ENCODE measurements at places on chromosomes 13 and 19.

DNA sequence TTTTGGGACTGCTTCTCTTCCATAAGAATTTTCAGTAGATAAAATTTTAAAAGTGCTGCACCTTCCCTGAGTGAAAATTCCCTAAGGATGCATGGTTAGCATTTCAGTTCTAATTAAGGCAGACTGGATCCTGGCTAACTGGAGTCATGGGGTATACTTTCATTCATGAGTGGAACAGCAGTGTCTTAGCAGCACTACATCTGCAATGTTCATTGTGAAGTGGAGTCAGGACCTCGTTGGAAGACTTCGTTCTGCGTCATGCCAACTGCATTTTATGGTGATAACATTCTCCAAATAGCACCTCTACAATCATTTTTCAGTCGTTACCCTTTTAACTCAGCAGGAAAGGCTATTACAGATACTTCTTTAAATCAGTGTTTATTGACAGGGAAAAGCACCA is 25.5 kb downstream of the PHF11 start:
- no peak for DNase-seq

- DNase-seq, result no peak
Observed at GRCh38 chr19:7512400-7512851, 3.5 kb upstream of the ZNF358 start.

DNA sequence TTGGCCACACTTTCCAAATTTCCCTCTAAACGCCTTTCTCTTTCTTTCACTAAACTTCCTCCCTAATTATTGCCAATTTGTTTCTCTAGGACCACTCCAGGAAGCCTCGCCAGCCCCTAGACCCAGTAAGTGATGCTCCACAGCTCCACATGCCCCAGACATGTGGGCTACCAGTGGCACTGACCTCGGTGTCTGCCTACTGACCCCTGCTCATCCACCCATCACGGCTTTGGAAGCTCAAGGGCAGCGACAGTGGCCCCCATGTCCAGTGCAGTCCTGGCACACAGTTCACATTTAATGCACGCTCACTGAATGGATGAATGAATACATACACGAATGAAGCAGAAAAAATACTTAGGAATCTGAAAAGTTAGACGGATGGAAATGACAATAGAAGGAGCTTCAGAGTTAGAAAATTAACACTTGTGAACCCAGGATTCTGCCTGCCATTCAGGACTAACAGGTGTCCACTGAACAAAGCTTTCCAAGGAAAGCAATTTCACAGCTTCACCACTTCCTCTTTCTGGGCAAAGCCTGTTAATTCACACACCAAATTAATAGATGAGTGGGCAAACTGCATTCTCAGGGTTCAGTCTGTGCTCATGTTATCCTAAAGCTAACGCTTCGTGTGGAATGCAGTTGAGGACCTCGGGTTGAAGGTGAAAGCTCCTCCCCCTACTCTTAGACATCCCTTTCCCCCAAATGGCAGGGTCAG is 50.9 kb downstream of the CCDC70 start:
- DNase-seq, result no peak

- no peak for DNase-seq
Observed at GRCh38 chr19:51114087-51114729, 6.0 kb upstream of the CTU1 start.

GRCh38 chr13:51035978-51036377 is 75.1 kb downstream of the C13orf42 start:
- no peak for DNase-seq

- DNase-seq, result no peak
Observed at GRCh38 chr19:10583036-10583776, 3.9 kb downstream of the AP1M2 start.

DNA sequence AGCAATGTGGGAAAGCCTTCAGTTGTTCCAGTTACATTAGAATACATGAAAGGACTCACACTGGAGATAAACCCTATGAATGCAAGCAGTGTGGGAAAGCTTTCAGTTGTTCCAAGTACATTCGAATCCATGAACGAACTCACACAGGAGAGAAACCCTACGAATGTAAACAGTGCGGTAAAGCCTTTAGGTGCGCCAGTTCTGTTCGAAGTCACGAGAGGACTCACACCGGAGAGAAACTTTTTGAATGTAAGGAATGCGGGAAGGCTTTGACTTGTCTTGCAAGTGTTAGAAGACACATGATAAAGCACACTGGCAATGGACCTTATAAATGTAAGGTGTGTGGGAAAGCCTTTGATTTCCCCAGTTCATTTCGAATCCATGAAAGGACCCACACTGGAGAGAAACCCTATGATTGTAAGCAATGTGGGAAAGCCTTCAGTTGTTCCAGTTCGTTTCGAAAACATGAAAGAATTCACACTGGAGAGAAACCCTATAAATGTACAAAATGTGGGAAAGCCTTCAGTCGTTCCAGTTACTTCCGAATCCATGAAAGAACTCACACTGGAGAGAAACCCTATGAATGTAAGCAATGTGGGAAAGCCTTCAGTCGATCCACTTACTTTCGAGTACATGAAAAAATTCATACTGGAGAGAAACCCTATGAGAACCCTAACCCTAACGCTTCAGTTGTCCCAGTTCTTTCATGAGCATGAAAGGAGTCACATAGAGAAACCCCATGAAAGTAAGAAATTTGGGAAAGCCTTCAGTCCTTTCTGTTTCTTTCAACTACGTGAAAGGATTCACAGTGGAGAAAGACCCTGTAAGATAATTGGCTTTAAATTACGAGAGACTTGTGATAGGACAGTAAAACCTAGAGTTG is 20.1 kb downstream of the ZNF627 start:
- DNase-seq, result no peak

GRCh38 chr19:50869479-50869878 is 3.8 kb upstream of the KLK2 start:
- no peak for DNase-seq

DNA sequence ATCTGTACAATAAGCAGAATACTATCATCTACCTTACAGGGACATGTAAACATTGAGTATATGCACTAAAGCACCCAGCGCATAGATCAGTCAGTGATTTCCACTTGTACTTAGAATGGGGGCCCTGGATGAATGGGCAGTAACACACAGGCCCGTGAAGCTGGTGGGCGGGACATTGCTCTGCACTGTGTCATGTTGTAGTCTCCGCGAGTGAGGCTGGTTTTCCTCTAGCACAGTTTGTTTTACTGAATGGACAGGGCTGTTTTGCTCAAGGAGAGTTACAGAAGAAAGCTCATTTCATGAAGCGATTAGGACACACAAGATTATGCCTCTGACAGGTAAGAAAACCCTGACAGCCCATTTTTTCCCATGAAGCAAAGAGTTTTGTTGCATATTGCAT is 86.4 kb upstream of the SOX21 start:
- no peak for DNase-seq

- DNase-seq, result no peak
Observed at GRCh38 chr19:42554046-42554575, 25.8 kb upstream of the CEACAM1 start.

DNA sequence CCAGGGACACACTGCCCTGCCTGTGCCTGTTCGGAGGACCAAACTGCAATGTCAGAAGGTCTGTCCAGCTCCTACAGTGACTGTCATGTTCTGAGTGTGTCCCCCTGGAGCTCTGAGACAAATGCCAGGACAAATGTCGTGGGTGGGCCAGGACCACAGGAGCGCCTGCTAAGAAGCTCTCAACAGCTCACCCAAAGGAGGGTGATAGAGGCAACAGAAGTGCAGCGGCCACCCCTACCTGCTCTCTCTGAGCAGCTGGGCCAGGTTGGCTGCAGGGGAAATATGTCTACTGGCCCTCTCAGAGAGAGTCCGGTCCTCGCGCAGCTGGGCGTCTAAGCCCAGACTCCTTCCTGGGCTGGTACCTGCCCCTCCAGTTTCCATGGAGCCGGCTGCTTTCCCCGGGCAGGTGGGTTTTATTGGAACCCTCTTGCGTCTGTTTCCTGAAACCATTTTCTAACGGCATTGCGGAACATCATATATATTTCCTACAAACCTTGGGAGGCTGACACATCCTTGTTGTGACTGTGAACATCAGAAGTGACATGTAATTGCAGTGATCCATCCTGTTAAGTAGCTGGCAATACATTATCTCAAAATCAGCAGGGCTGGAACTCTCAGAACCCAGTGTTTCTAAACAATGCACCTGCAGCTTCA is 78.1 kb downstream of the CHST8 start:
- no peak for DNase-seq

DNA sequence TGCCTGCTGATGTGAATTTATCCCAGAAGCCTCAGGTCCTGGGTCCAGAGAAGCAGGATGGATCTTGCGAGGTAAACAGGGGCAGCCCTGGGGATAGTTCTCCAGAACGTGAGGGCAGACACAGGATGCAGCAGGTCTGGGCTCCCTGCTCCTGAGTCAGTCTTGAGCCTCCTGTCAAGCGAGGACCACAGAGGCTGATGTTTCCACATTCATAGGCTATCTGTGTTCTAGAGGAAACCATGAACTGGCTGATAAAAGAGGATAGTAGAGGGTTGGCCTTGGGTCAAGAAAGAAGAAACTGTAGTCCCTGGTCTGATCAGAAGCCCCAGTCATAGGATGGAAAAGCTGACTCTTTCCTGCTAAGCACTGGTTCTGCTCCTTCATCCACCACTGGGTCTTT is 2.2 kb downstream of the ZNF175 start:
- no peak for DNase-seq

All from SIG-M5 (cell line).